ENCODE measurements at places on chromosomes 12 and 14.
A peak's percentile ranks its signal among the peaks of the same experiment; 100 is the strongest.

- no peak for DNase-seq
These were observed 38.4 kb downstream of the IFNG start for GRCh38 chr12:68121143-68121542.

DNA sequence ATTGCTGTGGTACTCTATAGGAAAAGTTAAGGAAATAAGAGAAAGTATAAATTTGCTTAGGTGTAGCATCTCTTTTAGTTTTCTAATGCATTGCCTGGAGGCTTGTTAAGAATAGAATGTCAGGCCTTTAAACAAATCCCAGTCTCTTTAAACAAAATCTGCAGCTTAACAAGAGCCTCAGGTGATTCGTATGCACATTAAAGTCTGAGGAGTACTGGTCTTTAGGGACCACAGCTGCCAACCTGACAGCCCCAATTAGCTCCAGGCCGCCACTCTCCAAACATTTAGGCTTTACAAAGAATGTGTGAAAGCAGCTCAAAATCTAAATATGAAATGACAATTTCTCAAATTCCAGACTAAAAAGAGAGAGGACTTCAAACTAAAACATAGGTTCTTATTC lies 35.7 kb downstream of the PAWR start:
- DNase-seq = no peak

DNA sequence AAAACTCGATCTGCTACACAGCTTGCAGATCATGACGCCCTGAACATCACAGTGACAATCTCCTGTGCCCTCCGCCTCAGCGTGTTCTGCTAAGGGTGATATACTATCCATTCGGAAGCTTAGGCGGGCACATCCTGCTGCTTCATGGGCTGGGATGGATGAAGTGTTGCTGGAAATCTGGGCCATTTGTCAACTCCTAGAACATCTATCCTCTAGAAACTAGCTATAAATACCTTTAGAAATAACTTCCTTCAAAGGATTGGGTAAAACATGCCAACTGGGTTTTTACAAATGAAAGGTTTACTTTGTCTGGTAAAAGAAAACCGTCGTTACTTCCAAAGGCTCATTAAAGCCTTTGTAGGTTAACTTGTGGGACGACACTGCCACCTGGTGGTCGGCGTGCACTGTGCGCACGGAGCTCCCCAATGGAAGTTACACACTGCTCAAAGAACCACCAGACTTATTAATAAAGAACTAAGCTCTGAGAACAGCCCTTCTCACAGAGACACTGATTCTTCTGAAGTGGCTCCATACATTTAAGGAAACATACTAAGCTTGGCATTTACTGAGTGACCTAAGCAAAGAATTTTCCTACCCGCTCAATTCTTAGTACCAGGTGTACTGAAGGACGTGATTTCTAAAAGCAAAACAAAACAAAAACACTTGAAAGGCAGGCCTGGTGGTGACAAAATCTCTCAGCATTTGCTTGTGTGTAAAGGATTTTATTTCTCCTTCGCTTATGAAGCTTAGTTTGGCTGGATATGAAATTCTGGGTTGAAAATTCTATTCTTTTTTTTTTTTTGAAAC lies 21.6 kb upstream of the CACNA2D4 start:
- peak; percentile 91 for DNase-seq

GRCh38 chr12:104801005-104801404 lies 157.1 kb downstream of the SLC41A2 start:
- no peak for DNase-seq
